Stimulated activated CD4-positive, alpha-beta T cell treated with anti-CD3 and anti-CD28 coated beads, Interleukin-2, amount 100 ng/mL, for 48 hours (primary cell): ENCODE measurements at places on chromosomes 2 and 18.
A peak's percentile ranks its signal among the peaks of the same experiment; 100 is the strongest.

- DNase-seq = no peak
Measured at GRCh38 chr2:157258520-157259326, 1.2 kb downstream of the GALNT5 start.

- DNase-seq = no peak
Measured at GRCh38 chr2:106126705-106127281, 67.3 kb downstream of the UXS1 start.

- no peak for DNase-seq
Measured at GRCh38 chr18:58593938-58594337, 35.0 kb downstream of the ALPK2 start.

DNA sequence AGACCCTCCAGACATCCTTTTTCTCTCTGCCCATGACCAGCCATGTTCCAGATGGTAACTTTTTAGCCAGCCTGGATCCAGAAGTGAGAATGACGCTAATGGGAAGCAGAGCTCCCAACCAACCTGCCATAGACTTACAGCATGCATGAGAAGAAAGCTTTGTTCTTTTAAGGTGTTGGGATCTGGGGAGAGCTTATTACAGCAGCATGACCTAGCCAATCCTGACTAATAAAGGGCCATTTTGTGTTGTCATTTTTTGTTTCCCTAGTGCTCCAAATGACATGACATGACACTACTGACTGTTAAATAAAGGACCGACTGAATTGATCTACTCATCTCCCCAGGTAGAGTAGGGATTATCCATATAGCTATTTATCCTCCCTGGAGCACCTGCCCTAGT lies 5.2 kb upstream of the PRKCE start:
- no peak for DNase-seq

- no peak for DNase-seq
Measured at GRCh38 chr18:70260683-70261082, 28.2 kb upstream of the SOCS6 start.

DNA sequence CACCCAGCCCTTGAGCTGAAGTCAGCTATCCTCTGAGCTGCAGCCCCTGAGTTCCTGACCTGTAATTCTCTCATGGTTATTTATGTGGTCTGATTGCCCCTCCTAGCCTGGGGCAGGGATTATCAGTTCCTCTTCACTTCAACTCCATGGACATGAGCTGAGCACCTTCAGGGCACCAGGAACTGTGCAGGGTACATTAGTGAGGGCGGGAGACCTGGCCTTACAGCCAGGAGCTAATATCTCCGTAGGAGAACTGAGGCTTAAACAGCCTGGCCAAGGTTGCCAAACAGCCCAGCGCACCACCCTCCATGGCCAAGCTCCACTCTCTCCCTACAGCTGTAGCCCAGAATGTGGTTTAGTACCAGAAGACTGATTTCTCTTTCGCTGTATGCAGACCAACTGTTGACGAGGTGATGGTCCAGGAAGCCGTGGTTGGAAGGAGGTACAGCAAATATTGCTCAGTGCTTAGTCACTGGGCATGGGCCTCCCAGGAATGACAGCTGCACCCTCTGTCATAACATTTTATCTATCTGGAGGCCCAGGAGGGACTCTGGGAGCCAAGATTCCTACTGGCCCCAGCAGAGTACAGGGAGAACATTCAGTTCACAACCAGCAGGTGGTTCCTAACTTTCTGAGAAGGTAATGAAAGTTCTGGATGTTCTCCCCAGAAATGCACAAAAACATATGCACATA lies 228.7 kb upstream of the SIX2 start:
- peak; percentile 5 for DNase-seq
